ENCODE measurements at places on chromosomes 7 and 10.

GRCh38 chr7:3439333-3440030 lies 138.4 kb downstream of the SDK1 start:
- no peak for DNase-seq

DNA sequence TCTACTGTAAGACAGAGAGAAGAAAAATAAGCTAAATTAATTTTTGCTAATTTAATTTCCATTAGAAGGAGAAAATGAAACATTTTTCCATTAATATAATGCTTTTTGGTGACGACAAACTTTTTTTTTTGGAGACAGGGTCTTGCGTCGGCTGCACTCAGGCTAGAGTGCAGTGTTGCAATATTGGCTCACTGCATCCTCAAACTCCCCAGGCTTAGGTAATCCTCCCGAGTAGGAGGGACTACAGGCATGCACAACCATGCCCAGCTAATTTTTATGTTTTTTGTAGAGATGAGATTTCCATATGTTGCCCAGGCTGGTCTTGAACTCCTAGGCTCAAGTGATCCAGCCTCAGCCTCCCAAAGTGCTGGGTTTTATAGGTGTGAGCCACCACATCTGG lies 229.8 kb upstream of the LRRN3 start:
- no peak for DNase-seq

GRCh38 chr7:22049766-22050500 lies 104.2 kb upstream of the CDCA7L start:
- DNase-seq, result no peak

- DNase-seq, result no peak
Observed at GRCh38 chr7:3912291-3912690, 611.2 kb downstream of the SDK1 start.

DNA sequence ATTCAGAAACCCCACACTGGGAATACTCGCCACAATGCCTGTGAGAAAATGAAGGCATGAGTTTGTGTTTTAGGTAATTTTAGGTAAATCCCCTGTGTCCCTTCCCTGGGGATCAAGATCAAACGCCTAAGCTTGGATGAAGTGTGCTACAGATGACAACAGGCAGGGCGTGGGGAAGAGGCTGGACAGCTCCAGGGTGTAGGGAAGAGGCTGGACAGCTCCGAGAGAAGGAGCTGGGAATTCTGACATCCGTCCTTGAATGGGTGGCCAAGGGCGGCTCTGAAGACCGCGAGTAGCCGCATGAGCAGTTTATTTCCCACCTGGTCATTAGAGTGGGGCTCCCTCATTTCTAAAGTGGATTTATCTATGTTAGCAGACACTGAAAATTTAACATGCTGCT lies 109.7 kb downstream of the RAMP3 start:
- no peak for DNase-seq

DNA sequence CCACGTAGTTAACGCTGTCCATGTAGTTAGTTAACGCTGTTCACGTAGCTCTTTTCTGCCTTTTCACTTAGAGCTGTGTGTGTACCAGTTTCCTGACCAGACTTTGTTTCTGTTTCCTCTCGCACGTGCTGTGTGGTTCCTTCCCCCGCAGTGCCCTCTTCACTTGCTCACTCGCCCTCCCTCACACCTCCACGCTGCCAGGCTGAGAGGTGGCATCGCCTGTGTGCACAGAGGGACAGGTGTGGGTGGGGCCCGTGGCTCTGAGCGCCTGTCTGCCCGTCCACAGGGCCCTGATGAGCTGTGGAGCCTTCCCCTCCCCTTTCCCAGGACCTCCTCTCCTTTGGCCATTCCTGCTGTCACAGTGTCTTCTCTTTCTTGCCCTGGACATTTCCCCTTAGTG lies 30.6 kb downstream of the WDR37 start:
- DNase-seq, result no peak

- no peak for DNase-seq
Observed at GRCh38 chr7:7757576-7757975, 39.2 kb upstream of the RPA3 start.

DNA sequence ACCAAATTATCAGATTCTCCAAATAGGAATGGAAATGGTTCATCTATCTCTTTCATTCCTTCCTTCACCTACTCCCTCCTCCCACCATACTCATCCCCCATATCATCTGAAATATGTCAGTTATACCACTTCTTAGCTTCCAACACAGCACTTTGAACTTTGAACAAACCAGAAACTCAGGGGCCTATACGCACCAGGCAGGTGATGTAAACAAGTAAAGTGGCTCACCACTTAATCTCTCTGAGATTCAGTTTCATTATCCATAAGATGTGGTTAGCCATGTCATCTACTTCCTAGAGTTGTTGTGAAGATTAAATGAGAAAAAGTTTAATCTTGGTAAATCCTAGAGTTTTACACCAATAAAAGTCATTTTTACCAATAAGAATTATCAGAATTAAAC lies 65.9 kb upstream of the LRRN3 start:
- no peak for DNase-seq

GRCh38 chr7:47511699-47512370 lies 70.1 kb downstream of the TNS3 start:
- DNase-seq, result peak; percentile 39

DNA sequence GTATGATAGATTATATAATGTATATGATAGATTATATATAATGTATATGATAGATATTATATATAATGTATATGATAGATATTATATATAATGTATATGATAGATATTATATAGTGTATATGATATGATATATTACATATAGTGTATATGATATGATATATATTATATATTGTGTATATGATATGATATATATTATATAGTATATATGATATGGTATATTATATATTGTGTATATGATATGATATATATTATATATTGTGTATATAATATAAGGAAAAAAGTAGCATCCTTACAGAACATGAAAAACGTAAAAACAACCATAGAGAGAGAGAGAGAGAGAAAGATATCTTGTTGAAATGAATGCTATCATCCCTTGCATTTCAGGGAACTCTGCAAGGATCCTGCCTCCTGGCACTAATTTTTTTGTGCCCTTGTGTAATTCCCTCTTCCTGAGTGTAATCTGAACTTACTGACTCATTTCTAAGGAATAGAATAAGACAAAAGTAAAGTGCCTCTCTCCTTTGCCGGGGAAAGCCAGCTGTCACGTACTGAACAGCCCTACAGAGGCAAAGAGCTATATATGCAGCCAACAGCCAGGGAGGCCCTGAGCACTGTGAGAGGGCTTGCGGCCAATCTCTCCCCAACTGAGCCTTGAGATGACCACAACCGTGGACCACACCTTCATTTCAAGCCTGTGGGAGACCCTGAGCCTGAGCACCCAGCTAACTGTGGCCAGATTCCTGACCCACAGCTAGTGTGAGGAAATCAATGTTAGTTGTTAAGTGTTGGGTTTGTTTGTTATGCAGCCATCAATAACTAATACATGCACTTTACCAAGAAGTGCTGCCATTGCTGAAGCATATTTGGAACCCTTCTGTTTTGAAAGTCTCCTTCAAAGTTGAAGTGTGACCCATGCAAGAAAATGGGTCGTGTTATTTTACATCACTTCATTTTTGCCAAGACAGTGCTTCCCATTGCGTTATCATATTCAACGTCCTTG lies 61.1 kb upstream of the EZH2 start:
- no peak for DNase-seq

DNA sequence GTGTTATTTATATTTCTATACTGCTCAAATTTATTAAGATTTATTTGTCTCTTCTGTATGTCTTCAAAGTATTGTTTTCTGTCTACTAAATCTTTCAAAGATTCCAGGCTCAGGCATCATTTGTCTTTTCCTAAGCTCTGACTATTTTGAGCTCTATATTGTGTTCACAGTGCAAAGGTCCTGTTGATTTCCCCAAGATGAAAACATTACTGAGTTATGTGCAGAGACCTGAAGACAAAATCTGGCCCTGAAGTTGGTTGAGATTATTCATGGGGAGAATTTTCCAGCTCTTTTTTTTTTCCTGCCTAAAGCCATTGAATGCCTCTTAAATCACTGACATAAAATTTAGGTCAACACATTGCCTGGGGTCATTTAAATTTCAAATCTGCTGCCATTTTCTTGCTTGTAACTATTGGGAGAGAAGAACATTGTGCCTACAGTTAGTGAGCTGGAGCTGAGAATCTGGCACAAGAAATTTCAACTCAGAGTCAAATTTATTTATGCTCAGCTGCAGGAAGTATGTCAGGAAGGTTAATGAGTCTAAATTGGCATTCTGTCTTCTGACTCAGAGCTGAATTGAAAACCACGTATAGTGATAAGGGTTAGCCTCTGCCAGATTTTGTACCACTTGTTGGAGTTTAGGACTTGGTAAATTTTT lies 31.6 kb downstream of the CSTF2T start:
- no peak for DNase-seq

- DNase-seq, result no peak
Observed at GRCh38 chr7:64747802-64748201, 46.4 kb upstream of the ZNF138 start.

GRCh38 chr7:123615344-123615743 lies 13.7 kb downstream of the ASB15 start:
- DNase-seq, result no peak

DNA sequence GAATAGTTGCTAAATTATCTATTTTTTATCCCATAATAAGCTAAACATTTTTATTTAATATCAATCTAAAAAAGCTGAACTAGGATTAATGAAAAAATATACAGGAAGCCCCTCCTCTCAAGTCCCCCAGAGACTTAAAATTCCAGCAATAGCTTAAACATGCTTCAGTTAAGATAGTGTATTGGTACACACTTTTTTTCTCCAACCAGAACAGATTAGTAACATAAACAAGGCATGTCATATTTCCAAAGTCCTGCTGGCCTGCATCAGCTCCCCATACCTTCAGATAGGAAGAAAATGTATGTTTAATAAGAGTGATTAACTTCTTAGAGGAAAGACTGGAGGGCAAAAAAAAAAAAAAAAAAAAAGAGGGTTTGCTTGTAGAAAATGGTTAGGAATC lies 7.1 kb downstream of the TBX20 start:
- no peak for DNase-seq

DNA sequence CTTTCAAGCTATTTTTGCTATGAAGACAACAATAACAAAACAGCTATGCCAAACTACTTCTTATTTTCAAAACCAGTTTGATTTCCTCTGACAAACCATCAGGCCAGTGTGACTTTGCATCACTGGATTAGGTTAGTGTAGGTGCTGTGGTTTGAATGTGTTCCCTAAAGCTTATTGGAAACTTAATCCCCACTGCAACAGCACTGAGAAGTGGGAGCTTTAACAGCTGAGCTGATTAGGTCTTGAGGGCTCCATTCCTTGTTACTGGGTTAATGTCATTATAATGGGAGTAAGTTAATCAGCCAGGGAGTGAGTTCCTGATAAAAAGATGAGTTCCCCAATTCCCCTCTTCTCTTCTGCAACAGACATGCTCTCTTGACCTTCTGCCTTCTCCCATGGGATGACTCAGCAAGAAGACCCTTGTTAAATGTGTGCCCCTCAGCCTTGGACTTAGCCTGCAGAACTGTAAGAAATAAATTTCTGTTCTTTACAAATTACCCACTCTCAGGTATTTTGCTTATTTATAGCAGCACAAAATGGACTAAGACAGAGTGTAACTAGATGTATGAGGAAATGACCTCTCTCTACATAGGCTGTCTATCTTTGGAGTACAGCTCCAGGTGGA lies 186.8 kb downstream of the CTTNBP2 start:
- no peak for DNase-seq

DNA sequence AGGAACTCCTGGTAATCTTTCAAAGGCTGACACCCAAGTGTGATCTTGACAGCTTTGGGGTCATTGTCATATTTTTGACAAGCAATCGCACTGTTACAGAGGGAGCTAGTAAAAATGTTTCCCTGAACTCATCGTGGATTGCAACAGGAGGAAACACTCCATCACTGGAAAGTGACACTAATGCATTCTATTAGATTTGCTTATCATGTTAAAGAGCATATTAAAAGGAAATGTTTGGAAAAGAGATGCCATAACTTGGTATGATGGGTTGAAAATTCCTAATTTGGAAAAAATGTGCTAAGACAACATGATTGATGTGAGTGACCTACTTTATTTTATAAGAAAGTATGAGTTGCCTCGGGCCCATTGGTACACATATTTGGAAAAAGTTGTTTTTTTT lies 22.7 kb upstream of the EMX2 start:
- no peak for DNase-seq

GRCh38 chr10:12377658-12378290 lies 28.4 kb downstream of the CAMK1D start:
- DNase-seq, result no peak
